Activated CD4-positive, alpha-beta T cell treated with anti-CD3 and anti-CD28 coated beads, Interleukin-2, amount 50 U/mL, for 4 hours (primary cell): ENCODE measurements at places on chromosomes 7 and 10.

DNA sequence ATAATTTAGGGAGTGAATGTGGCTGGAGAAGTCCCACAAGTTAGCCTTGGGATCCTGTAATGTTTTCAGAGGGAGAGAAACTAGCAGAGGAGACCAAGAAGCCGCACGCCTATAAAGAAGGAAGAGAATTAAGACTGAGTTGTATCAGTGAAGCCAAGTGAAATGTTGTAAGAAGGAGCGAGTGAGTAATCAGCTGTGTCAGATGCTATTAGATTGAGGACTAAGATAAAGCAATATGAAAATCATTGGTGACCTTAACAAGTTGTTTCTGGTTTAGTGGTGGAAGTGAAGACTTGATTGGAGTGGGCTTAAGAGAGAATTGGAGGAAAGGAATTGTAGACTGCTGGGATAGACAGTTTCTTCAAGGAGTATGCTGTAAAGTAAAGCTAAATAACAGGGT lies 8.8 kb downstream of the CCSER2 start:
- no peak for DNase-seq

DNA sequence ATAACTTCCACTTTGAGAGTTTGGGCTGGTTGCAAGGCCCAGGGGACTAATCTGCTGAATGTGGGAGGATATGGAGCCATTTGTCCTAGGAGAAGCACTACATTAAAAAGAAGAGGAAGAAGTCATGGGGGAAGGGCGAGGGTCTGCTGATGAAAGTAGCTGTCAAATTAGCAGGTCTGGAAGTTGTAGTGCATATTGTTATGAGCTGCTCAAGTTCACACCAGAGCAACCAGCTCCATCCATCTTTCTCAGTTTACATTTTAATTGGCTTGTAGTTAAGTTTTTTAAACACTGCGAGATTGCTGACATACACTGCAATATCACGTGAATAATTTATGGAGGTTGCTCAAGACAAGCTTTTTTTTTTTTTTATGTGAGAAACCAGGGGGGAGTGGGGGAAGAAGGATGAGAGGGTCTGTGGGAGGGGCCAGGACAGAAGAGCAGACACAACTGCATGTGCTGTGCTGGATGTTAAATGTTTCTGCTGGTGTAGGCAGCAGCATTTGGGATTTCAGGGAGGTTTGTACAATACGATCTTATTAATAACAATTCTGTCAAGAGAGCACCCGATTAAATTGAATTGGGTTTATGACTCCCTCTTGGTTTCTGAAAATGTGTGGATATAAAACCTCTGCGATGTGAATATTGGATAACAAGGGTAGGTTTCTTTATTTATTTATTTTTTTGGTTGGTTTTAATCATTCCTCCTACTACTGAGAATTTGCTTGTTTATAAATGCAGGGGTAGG lies 759.0 kb upstream of the GALNT17 start:
- DNase-seq: no peak

GRCh38 chr7:82390936-82391335 lies 52.6 kb downstream of the CACNA2D1 start:
- DNase-seq: no peak

DNA sequence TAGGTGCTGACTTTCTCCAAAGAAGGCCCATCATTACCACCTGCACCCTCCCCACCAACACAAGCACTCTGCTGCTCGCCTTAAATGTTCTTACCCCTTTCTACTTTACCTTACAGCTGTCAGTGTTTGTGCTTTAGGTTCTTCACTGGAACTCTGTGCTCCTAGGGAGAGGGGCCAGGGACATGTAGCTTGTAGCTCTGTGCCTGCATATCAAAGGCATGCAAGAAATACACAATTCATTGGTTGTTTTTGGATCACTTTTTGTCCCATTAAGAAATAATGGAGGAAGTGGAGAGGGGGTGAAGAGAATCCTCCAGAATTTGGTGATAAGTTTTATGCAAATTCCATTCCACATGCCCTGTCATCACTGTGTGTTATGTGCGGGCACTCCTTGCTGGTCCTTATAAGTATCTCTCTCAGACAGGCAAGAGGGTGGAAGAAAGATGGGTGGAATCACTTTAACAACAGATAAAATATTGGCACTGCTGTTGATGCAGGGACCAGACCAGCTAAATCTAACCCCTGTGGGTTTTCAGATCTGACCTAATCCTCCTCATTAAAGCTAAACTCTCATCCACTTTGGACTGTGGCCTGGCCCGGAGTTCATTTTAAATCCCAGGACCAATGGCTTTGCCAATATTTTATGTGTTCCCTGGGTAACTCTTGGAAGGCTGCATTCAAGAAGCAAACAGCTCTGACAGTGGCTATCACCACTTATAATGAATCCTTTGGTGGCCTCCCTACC lies 375.8 kb upstream of the NFE2L3 start:
- DNase-seq: no peak

DNA sequence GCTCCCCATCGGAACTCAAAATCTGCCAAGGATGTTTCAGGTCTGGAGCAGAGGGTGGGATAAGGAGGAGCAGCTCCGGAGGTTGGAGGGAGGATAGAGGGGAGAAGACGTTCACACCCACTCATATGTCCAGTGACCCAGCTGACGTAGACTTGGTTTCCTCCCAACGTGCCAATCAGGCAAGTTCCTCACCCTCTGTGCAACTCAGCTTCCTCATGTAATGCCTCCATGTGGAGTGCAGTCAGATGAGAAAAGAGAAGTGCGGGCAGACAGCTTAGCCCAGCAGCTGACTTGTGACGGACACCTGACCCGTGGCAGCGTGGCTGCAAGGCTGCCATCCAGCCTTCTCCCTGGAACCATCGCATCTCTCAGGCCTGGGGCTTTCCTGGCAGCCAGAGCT lies 86.8 kb downstream of the NPTX2 start:
- DNase-seq: no peak

- no peak for DNase-seq
These were observed 36.1 kb downstream of the KCNMA1 start for GRCh38 chr10:77601488-77601887.

DNA sequence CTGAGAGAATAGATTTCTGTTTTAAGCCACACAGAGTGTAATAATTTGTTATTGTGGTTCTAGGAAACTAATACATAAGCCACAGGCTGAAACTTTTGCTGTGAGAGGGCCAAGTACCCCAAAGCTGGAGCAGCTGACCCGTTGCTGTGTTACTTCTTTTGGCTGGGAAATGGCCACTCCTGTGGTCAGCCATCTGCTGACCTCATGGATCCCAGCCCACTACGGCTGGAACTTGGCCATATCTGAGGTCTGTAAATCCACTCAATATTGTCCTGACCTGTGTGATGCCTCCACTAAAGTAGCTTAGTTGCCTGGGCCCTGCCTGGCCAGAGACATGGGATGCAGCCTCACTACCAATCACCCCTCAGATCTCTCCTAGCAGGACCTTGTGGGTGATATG lies 17.4 kb upstream of the LOXL4 start:
- no peak for DNase-seq

DNA sequence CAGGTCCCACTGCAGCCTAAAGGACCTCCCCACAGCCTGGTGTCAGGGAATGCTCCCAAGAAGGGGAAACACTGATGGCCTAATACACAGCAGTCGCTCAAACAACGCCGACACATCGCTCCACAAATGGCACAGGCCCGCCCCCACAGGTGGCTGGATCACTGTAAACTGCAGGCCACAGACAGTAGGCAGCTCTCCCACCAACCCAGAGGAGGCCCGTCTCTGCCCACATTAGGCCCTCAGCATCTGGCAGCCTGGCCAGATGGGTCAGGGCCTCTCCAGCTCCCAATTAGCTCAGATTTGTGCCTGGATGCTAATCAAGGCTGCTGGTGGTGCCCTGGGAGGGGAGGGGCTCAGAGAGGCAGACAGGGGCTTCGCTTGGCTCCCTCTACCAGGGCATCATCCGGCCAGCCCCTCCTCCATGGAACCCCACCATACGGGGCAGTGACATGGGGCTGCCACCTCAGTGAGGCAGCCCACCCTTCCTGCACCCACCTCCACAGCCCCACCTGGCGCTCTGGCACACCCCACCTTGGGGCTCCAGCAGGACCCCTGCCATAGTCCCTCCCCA lies 42.7 kb downstream of the CAMK2B start:
- DNase-seq: no peak
